ENCODE measurements at places on chromosomes 16 and 17.

DNA sequence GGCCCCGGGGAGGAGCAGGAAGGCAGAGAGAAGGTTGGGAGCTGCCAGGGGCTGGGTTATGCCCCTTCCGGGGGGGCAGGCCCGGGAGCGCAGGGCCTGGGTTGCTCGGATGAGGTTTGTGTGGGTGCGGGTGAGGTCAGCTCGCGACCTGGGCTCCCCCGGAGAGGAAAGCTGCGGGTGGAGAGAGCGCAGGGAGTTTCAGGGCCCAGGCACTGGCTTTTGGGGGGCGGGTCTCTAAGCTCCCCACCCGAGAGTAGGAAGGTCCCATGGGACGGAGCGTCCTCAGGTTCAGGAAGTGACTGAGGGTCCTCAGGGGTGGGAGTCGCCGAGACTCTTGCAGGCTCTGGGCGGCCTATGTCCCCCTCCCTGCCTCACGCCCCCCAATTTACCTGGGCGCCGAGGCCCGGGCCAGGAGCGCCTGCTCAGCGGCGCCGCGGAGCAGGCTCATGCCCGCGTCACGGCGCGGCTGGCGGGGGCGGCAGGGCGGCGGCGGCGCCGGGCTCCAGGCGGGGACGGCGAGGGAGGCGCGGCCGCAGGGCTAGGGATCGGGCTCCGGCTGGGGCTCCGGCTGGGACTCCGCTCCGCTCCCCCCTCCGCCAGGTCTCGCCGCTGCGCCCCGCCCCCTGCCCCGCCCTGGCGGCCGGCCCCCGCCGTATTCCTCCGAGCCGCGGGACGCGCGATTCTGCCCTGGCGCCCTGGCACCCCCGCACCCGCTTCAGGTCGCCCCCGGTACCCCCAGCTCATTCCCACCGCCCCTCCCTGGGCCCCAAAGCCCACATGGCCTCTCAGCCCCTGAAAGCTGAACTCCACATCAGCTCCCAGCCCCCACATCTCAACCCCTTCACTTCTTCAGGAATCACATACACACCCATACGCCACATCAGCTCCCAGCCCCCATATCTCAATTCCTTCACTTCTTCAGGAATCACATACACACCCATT is at the start of gene DOK4:
Gene DOK4, minus strand, starts transcription at position 578 of the 942 bp plus-strand sequence. CDS start 6,986 bp downstream, outside the sequence.
- DNase-seq, result peak; percentile 23

- no peak for DNase-seq
Measured at GRCh38 chr17:16942141-16943031, 29.5 kb downstream of the TNFRSF13B start.

DNA sequence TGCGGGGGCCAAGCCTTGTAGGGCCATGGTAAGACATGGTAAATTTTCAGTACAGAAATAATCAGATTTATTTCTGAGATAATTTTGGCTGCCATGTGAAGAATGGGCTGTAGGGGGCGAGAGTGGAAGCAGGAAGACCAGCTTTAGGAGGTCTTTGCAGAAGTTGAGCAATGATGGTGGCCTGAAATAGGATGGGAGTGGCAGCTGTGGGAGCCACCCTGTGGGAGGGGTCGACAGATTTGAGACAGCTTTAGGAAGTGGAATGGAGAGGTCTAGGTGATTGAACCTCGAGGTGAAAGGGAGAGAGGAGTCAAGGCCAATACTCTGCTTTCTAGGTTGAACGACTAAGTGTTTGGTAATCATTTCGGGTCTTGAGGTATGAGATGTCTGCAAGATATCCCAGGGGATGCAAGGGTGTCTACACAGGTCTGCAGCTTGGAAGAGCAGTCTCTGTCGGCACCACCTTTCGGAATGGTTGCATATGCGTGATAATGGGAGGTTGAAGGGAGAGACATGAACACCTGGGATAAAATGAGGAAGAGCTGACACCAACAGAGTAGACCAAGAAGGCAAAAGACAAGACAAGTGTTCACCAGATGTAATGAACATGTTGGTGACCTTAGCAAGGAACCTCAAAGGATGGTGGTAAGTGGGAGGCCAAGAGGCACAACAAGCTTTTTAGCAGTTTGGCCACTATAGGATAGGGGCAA is 4.2 kb upstream of the ATXN7L3 start:
- DNase-seq, result peak; percentile 46

GRCh38 chr16:27625050-27625697 is 75.2 kb downstream of the KATNIP start:
- DNase-seq, result no peak

GRCh38 chr17:37744961-37745800 is at the start of gene HNF1B:
Gene HNF1B (minus strand): TSS chr17:37745059. CDS start chr17:37744884, 175 bp downstream.
- no peak for DNase-seq

GRCh38 chr17:50157891-50158290 is 7.4 kb upstream of the PPP1R9B start:
- no peak for DNase-seq

DNA sequence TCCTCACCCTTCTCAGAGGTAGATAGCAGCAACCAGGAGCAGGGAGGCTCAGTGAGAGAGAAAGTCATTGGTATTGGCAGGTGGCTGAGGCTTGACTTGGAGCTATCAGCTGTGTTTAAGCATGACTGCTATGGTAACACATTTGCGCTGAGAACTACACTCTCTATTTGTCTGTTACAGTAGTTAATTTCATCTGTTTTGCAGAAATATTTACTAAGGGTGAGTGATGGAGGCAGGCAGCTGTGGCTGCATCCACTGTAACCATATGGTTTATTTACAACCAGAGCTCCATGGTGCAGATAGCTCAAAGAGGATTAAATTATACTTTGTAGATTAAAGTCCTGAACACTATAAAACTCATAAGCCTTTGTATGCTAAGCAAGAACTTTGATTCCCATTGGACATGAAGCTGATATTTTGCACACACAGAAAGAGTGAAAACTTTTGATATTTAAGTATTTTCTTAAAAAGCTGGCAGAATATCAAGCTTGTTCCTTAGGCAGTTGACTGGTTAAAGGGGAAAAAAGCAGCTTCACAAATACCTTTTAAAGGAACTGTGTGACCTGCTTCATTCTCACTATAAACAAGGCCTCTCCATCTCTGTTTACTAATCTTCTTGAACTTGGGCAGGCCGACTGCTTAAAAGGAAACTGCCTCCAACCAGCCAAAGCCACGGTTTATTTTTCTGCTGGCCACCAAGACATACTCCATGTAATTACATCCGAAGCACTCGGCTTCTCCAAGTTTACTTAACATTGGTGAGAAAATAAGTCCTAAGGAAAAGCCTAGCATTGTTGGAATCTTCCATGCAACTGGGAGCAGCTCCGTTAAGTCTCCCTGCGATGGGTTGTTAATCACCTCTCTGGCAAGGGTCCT is 299.8 kb upstream of the ZFHX3 start:
- no peak for DNase-seq

- DNase-seq, result no peak
Measured at GRCh38 chr16:86880316-86881117, 302.2 kb downstream of the FOXL1 start.

DNA sequence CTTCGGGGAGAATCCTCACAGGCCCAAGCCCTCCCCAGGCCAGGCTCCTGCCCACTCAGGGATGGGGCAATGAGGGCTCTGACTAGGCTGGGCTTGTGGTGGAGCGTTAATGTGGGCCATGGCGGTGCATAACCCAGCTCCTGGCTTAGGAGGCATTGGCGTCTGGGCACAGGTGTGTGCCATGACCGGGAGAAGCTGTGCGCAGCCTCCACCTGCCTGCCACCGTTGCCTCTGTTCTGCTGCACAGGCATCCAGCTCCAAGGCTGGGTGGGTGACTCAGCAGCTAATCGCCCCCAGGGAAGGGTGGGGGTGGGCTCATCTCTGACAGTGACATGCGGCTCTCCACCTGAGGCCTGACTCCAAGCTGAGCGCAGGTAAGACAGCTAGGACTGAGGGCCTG is 3.5 kb upstream of the ARHGAP27 start:
- DNase-seq, result no peak

- DNase-seq, result peak; percentile 62
Measured at GRCh38 chr17:45302649-45303173, 14.1 kb downstream of the MAP3K14 start.

GRCh38 chr16:75312875-75313274 is 61.5 kb upstream of the BCAR1 start:
- DNase-seq, result no peak

- no peak for DNase-seq
Measured at GRCh38 chr16:57572978-57573728, 30.7 kb downstream of the ADGRG5 start.

DNA sequence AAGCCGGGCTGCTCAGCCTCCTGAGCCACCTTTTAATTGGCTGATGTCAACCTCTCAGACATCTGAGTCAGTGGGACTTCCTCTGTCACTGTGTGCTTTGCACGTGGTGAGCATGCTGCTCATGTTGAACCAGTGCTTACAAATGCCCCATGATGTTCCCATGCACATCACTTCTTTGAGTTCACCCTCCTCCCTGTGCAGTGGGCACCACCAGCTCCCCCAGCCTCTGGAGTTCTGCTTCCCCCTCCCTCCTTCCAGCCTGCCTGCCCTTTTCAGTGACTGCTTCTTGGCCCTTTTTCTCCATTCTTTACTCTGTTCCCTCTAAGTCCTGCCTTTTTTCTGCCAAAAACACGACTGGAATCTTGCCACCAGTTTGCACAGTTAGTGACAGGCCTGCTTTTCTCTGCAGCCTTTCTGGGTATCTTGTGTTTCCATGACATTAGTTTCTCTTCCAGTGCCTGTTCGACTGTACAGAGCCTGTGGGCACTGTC is 41.6 kb downstream of the USP10 start:
- no peak for DNase-seq

- no peak for DNase-seq
Measured at GRCh38 chr17:60901242-60901641, 223.6 kb downstream of the BCAS3 start.

DNA sequence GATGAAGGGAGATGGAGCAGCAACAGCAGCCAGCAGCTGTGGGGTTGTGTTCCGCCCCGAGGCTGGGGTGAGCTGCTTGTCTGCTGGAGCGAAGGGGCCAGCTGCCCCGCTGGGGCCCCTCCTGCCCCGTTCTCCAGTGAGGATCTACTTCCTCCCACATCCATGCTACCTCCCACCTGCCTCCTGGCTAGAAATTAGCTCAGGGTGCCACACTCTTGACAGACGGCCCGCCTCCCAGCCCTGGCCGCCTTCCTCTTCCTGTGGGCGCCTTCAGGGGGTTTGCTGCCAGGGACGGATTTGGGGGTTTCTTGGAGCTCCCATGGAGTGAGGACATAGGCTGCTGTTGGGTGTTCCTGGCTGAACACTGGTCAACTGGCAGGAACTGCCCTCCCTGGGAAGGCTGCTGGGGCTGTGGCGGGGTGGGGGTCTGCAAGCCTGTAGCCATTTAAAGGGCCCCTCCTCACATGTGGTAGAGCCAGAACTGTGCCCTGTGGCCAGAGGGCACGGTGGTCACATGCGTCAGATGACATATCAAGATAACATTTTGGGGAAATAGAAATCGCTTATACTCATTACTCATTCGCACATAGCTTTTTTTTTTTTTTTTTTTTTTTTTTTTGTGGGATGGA is 13.1 kb downstream of the TBC1D24 start:
- DNase-seq, result no peak

GRCh38 chr16:67746846-67747245 is 27.7 kb upstream of the GFOD2 start:
- no peak for DNase-seq
